ENCODE measurements at places on chromosomes 7 and 10.

DNA sequence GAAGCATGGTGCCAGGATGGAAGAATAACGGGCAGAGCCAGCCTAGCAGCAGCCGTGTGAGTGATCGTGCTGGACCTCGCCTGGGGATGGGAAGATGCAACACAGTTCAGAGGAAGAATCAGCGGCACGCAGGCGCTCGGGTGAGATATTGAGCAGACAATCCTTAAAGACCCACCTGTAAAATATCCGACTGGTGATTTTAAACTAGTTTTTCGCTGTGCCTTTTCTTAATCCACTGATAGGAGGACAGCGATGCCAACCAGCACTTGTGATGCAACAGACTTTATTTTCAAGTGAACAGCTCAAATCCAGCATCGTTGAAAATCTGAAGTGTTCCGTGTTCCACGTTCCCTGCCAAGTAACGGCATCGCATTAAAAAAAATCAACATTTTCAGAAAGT lies 214.7 kb downstream of the TEX36 start:
- no peak for DNase-seq

DNA sequence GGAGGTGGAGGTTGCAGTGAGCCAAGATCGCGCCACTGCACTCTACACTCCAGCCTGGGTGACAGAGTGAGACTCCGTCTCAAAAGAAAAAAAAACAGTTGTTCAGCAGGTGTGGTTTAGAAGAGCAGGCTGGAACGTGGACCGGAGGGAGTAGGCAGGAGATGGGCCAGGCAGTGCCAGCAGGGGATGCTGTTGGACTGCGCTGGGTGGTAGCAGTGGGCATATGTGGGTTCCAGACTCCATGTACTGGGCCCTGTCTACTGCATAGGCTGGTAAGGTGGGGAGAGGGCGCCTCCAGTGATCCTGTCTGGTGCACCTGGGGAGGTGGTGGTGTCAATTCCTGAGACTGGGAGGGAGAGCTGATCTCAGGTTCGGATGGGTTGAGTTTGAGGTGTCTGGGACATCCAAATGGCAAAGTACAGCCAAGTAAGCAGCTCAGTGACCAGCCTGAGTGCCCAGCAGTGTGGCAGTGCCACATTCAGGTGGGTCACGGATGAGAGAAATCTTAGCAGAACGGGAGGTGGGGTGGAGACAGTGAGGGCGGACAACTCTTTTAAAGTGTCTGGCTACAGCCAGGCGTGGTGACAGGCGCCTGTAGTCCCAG lies 25.9 kb downstream of the SFXN4 start:
- DNase-seq, result peak; percentile 44

DNA sequence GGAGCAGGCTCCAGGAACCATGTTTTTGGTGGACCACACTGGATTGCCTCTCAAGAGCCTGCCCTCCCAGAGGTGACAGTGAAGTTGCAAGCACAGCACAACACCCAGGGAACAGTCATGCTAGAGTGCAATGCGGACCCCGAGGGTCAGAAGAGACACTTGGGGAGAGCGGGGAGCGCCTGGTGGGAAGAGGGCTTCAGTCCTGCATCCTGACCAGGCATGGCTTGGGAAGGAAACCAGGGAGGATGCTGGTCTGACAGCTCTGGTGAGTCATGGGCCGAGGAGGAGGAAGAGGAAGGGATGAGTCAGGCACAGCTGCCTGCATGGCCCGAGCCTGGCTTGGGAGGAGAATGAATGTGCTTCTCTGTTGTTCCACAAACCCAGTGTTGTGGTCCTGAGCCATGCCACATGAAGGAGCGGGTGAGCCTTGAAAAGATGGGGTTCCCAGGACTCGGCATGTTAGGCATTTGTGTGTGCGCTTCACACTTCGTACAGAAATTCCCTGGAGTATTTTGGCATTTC lies 29.5 kb upstream of the ANKRD2 start:
- peak; percentile 86 for DNase-seq

- DNase-seq, result no peak
Observed at GRCh38 chr7:4227105-4228010, 454.7 kb upstream of the FOXK1 start.

DNA sequence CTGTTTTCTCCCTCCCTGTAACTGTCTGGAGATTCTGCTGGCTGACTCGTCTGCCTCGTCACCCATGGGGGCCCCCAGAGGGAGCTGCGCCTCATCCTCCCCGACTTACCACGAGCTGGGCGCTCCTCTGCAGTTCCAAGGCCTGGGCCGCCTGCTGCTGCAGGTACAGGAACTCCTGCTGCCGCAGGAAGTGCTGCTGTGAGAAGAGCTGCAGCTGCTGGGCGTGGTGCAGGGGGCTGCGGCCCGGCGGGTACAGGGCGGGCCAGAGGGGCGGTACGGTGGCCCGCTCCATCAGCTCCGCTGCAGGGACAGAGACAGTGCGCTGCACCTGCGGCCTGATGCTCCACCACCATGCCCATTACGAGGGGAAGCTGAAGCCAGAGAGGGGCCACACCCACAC lies 47.7 kb downstream of the TNRC18 start:
- no peak for DNase-seq

DNA sequence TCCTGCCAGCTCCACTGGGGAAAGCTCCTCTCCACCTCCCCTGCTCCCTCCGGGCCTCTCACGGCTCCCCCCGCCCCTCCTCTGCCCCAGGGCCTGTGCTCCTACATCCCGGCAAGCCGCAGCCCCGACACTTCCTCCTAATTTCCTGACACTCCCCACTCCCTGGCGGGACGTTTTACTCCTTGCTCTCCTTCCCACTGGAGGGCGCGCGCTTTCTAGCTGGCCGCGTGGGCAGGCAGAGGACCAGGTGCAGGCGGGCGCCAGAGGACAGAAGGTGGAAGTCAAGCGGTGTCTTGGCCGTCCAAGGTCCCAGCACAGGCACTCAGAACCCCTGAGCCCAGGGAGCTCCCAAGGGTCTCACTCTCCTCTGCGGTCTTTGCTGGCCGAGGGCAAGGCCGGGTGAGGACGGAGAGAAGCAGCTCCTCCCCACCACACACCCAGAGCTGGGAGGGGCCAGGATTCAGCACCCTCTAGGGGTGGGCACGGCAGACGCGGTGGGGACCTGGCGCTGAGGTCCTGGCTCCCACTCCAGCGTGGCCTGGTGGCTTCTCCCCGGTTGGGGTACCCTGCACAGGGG lies 19.1 kb downstream of the ADAM8 start:
- no peak for DNase-seq

- DNase-seq, result no peak
Observed at GRCh38 chr7:17256375-17256774, 42.1 kb upstream of the AHR start.

GRCh38 chr7:108232076-108232475 lies 101.9 kb upstream of the LAMB4 start:
- no peak for DNase-seq

- DNase-seq, result no peak
Observed at GRCh38 chr7:159078911-159079270, 65.8 kb downstream of the VIPR2 start.

GRCh38 chr7:12706900-12707536 lies 19.6 kb downstream of the ARL4A start:
- no peak for DNase-seq

GRCh38 chr7:91149341-91150246 lies 114.6 kb upstream of the FZD1 start:
- DNase-seq, result no peak

DNA sequence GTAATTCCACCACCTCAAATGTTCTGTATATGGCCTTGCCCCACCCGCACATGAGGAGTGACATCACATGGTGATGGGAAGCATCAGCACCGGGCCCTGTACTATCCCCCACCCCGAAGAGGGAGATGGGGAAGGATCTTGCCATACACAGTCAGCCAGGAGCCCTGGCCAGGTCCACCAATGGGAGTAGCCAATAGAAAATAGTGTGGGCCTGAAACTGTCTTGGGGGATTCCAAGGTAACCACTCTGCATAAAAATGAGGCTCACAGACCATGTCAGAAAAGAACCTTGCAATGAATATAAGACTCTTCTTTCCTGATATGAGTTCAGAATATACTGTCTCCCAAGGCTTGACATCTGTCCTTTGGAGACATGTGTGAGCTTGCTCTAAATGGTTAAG lies 51.1 kb downstream of the ADRB1 start:
- DNase-seq, result no peak

- no peak for DNase-seq
Observed at GRCh38 chr7:46764100-46764936, 817.6 kb downstream of the TNS3 start.

GRCh38 chr10:21413268-21413667 lies 112.2 kb downstream of the SKIDA1 start:
- DNase-seq, result no peak

- DNase-seq, result no peak
Observed at GRCh38 chr7:111012149-111012548, 78.8 kb upstream of the LRRN3 start.

GRCh38 chr7:7178081-7178480 lies 4.3 kb upstream of the C1GALT1 start:
- DNase-seq, result no peak

GRCh38 chr10:11762706-11763500 lies 20.7 kb downstream of the ECHDC3 start:
- DNase-seq, result no peak

- DNase-seq, result peak; percentile 55
Observed at GRCh38 chr7:128863433-128863989, 855 bp downstream of the ATP6V1F start.

GRCh38 chr7:108294595-108294994 lies 161.6 kb downstream of the NRCAM start:
- no peak for DNase-seq

GRCh38 chr7:146654048-146654447 lies 537.4 kb downstream of the CNTNAP2 start:
- DNase-seq, result no peak

DNA sequence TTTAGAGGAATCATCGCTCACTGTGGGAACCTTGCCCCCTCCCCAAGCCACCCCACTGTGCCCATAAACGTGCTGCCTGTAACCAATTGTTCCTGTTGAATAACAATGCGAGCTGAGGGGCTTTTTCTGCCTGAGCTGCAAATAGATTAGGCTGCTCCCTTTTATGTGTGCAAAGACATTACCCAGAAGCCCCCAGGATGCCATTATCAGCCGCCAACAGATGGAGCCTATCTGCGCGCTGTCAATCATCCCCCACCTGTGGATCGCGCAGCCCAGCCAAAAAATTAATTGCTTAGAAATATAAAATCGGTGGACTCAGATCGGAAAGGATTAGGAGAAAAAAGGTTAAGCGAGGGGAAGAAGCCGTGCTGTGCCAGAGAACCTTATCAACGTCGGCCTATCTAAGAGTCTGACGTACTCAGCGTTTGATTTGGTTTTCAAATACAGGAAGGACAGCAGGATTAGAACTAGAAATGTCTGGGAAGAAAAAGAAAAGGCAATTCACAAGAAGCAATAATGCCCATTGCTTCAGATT lies 167.3 kb upstream of the MYO3A start:
- no peak for DNase-seq

DNA sequence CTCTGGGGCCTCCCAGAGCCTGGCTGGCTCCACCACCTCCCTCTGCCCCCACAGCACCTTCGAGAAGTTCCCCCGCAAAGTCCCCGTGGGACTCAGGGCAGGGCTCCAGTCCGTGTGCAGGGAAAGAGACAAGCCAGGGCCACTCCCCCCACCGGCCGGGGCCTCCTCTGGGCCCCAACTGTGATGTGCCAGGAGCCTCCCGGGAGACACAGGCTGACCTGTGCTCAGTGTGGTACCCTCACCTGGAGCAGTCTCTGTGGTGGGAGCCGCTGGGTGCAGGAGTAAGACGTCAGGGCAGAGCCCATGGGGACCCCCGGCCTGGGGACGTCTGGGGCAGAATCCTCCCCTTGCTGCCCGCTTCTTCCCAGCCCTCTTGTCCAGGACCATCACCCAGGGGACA lies 1.5 kb upstream of the ADGRA1 start:
- DNase-seq, result no peak

GRCh38 chr7:36521133-36521532 lies 131.5 kb downstream of the ANLN start:
- DNase-seq, result no peak

DNA sequence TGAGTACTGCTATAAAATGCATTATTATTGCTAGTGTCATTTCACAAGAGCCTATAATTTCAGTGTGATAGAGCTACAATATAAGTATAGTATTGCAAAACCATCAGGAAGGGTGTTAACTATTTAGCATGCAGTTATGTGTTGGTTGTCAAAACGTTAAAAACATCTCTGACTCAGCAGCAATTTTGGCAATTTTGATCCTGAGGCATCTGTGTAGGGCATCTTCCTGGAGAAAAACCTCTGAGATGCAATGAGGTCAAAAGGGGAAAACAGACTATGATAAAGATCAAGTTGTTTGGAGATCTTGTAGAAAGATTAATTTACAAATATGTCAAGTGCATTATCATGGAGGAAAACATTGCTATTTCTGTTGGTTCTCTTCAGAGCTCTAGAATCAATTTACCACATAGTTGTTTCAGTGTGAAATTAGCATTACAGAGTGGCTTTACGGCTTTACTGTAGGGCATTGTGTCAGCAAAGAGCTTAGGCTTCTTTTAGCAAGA lies 5.3 kb downstream of the CFTR start:
- no peak for DNase-seq

DNA sequence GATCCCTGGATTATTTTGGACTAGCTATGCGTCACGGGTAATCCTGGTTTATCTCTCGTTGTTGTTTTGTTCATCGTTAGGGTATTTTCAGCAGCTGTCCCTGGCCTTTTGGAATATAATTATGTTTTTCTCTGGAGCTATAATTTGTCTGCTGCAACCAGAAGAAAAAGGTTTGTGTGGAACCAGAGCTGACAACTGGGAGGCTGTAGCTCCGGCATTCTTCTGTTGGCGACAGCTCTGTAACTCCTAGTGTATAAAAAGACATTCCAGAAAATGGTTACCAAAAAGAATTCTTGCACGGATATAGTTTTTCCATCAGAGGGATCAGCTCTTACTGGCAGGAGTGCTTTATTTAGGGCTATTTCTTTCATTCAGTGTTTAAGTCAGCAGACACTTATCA lies 130.9 kb upstream of the PRR15 start:
- no peak for DNase-seq

DNA sequence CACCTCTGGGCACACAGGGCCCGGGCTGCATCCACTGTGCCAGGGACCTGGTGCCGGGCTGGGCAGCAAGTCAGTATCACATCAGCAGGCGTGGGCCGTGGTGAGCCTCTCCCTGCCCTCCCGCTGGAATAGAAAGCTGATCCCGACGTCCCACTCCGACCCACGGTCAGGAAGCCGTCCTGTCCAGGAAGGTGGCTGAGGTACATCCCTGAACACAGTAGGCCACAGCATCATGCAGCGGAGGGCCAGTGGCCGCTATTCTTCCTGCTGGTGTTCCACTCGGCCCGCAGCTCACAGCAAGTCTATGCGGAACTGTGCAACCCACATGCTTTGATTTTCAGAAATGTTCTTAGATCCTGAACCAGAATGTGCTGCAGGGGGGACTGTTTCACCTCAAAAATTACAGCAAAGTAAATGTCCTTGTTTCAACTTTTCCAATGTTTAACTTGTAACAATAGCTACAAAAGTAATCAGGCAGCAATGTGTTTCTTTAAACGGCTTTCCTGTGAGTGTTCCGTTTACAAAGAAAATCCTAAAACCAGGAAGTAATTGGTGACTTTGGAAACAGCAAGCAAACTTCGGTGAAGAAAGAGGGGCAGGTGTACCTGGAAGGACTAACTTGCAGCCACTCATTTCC lies 676 bp upstream of the GPR146 start:
- no peak for DNase-seq

Data from activated naive CD4-positive, alpha-beta T cell treated with anti-CD3 and anti-CD28 coated beads, Interleukin-2, amount 50 U/mL, for 72 hours (primary cell).